ENCODE measurements at places on chromosomes 3 and 15.

DNA sequence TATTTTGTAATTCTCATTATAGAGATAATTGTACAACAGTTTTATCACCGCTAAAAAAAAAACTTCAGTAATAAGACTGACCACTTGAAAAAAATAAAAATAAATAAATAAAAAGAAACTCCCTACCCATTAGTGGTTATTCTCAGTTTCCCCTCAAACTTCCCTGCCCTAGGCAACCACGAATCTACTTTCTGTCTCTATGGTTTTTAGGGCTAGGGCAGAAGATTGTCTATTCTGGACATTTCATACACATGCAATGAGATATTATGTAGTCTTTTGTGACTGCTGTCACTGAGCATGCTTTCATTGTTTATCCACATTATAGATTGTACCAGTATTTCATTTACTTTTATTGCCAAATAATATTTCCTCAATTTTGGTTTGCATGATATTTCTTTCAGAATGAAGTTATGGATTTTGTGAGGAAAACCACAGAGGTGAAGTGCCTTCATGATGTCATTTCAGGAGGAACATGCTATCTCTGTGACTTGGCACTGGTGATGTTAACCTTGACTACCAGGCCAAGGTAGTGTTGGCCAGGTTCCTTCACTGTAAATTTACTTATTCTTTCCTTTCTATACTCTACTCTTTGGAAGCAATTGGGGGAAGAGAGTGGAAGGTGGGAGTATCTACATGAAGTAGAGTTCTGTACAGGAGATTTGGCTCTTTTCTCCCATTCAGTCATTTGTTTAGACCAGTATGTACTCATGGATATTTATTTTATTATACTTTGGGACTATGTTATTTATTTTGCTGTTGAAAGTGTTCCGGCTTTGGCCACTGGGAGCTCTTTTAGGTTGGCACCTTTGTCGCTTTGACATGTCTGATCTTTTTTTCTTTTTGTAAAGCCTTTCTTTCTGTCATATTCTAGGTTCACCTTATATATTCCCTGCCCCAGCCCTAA lies 86.3 kb downstream of the GMPS start:
- no peak for DNase-seq

GRCh38 chr15:96359616-96360521 lies 29.4 kb downstream of the NR2F2 start:
- DNase-seq = no peak

DNA sequence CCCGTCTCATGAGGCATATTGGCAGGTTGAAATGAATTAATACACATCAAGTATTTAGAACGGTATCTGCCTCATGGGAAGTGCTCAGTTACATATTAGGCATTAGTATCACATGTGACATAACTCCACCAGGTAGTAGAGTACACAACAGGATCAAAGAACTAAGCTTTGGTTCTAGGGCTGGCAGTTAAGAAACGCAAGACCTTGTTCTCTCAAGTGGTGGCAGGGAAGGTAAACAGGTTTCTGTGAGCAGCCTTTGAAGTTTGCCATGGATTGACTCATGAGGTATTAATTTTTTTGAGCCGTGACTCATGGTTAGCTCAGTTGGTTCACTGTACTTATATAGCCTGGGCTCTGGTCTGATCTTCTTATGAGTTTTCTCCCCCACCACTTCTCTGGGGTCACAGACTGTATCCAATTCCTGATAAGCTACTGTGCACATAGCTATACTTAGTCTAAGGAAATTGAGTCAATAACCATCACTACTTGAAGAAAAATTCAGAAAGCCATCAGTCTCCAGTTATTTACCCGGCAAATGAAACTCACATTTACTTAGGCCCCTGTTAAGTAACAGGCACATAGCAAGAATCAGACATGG lies 155.6 kb upstream of the STT3B start:
- no peak for DNase-seq

GRCh38 chr3:111278959-111279358 lies 207.3 kb downstream of the NECTIN3 start:
- no peak for DNase-seq

GRCh38 chr3:166110102-166110501 lies 272.9 kb upstream of the BCHE start:
- no peak for DNase-seq

DNA sequence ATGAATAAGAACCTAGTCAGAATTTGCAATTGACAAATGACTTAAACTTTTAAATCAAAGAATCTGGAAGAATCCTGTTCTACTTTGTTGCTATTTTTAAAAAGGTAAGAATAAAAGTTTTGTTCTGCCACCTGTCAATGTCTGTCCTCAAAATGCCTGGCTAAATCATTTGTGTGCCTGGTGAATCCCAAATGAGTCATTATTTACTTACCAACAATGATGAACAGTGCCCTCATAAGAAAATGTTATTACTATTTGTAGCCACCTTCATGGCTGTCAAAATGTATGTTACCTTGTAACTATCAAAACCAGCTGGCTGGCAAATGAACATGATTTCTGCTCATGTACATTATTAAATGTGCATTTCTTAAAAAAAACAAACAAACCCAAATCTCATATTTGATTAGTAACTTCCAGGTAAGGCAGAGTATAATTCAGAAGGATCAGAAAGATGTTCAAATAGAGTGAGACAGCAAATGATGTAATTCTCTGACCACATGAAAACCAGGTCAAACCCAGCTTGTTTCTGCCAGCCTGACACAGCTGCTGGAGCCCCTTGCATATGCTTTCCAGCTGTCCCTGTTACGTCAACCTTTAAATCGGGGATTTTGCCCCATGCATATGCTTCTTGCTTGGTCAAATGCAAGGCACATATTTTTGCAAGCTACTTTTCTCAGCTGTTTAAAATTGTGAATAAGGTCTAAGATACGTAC lies 137.9 kb downstream of the SSR3 start:
- no peak for DNase-seq

GRCh38 chr15:58141894-58142293 lies 3.7 kb downstream of the AQP9 start:
- DNase-seq = no peak

DNA sequence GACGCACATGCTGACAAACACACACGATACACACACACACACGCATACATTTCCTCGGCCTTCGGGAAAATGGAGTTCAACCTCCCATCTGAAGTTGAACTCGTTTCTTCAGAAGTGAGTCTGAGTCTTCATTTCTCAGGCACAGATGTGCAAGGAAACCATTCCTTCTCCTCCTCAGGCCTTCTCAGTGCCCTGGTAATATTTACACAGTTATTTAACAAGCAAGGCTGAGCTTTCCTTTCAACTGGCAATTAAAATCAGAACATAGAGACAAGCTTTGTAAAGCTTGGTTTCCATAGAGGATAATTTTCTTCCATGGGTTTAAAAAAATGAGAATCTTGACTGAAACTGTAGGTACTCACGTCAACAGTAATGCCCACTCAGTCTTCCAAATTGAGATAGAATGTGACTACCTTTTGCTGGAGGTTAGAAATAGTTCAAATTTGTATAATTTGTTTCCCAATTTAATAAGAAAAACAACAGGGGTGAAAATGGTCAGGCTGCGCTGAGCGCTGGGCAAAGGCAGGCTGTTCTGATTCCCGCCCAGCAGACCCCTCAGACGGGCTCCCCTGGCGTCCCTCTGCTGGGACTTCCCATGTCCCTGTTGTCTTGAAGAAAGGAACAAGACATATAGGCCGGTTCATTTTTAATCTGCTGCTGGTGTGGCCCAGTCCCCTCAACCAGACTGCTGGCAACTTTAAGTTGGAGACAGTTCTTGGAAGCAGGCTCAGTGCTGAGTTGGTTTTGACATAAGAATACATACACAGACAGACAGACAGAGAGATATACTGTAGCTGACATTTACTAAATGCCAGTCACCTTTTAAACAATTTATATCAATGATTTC lies 174.3 kb downstream of the XXYLT1 start:
- no peak for DNase-seq
